ENCODE measurements at places on chromosomes 2 and 18. TPM values are rescaled to one million over a fixed set of nuclear protein-coding genes. Genes with fewer than 3 reads are reported as not detected.

DTNA gene
- total RNA-seq: 123 TPM

DLX1 gene
- total RNA-seq: not detected

HNRNPLL gene
- 85.3 TPM for total RNA-seq

EGR4 gene
- total RNA-seq: not detected

Data from spinal cord (tissue), 10 donors.